ENCODE measurements at places on chromosomes 6 and 20.
A peak's percentile ranks its signal among the peaks of the same experiment; 100 is the strongest.

DNA sequence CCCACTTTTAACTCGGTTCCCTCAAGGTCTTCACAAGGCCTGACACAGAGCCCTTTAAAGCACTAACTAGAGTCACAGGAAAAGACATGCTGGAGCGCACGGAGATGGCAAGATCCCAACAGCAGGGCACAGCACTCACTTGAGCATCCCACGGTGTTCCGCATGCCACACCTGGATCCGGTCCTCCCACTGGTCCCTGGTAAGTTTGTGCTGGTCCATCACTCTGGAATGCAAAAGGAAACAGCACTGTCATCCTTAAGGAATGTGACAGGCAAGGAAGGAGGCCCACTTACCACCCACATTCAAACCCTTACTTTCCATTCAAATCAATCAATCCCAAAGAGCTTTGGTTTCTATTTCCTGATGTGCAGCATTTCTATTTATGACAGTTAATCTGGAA lies 34.7 kb downstream of the EZR start:
- DNase-seq, result no peak

DNA sequence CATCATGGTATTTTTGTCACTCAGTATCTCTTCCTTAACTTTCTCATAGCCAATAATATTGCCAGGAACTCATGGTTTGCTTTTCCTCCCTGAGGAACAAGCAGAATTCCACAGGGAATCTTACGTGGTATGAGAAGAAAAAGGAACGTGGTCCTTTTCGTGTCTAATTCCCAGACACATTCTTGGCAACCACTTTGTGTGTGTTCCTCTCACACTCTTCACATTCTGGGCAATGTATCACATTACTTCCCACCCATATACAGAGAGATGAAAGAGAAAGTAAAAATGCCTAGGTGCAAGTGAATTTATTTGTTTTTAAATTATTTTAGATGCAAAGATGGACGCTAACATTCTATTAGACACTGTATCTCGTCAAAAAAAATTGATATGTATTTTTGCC lies 102.7 kb downstream of the PTPRK start:
- no peak for DNase-seq

GRCh38 chr20:9227896-9228615 lies 159.2 kb downstream of the PLCB4 start:
- DNase-seq, result no peak

DNA sequence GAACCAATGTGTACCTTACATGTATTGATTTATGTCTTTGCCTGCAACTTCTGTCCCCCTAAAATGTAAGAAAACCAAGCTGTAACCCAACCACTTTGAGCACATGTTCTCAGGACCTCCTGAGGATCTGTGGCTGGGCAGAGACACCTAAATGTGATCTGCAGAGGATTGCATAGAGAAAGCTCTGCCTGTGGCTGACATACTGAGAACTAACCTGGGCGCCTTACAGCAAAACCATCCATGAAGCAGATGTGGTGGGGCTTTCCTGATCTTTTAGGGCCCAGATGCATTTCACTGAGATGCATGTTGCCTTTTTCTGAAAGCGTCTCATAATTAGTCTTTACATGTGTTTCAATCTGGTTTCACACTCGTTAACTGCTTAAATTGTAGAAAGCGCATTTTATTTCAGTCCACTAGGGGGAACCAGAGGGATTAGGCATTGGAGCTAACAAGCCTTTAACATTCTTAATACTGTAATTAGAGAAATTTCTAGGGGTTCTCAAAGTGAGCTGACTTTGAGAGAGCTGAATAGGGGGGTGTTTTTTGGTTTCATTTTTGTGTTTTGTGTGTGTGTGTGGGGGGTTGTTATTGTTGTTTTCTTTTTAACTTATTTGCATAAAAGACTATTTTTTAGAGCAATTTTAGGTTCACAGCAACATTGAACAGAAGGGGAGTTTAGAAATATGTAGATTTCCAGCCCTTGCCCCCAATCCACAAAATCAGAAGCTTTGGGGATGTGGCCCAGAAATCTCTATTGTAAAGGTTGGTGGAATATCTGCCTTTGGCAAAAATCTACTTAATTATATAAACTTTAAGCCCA lies 50.9 kb upstream of the FAM184A start:
- peak; percentile 58 for DNase-seq

GRCh38 chr6:62652692-62653328 lies 366.8 kb upstream of the KHDRBS2 start:
- no peak for DNase-seq

DNA sequence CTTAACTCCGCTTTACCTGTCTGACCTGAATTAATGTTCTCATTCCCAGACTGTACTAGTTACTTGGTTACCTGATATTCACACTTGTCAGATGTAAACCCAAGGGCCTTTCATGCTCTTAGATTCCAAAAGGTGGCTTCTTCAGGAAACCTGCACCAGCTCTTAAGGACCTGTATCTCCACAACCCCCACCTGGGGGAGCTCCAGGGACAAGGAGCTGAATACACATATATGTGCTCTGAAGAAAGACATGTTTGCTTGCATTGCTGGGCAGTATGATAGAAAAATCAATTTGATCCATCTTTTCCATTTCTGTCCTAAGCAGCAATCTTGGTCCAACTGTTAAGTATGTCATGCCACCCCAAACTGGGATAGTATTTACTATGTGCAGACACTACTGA lies 64.8 kb upstream of the POU3F2 start:
- DNase-seq, result no peak

DNA sequence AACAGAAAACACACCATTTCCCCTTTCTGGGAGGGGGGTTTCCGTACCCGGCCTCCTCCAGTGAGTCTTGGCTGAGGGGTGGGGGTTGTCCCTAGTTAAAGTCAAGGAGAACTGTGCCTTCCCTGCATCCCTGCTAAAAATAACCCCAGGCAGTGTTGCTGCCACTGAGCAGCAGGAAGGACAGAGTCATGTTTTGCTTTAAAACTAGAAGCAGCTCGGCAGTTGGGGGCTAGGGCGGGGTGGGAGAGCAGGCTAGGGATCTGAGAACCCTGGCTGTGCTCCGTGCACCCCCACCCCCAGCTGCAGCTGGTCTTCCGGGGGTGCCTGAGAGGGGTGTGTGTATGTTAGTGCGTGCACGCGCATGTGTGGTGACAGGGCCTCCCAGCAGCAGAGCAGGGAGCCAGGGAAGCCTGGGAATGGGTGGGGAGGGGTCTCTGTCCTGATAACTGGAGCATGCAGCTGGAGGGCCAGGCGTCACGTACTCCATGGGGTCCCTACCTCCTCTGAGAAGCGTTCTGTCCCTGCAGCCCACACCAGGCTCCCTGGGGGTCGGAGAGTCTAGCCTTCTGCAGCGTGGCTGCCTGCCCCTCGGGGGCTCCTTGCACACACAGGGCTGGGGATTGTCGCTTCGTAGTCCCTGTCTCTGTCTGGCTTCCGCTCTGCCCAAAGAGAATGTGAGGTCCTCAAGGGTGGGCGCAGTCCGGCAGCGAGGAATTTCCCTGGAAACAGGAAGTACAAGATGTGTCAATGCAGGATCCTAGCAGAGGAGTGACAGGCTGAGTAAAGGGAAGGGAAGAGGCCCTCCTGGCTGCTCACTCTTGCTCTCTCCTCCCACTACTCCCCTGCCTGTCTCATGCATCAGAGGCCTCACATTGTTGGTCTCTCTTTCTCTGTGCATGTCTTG lies 16.8 kb upstream of the ARMC12 start:
- peak; percentile 95 for DNase-seq

DNA sequence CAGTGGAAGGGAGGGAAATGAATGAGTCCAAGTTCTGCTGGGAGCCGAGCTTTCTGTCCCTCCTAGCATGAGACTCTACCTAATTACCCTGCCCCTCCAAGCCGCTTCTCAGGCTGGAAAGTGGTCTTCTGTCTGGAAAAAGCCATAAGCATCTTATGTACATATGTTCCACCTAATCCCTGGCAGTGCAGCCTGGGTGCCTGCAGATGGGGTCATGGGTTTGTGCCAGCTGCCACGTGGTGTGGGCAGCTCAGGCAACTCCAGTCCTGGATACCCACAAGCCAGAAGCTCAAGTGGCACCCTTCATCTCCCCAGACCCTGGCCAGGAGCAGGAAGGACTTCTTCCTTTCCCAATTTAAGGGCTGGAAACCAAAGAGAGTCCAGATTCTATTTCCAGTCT lies 253.1 kb downstream of the LY86 start:
- DNase-seq, result no peak

DNA sequence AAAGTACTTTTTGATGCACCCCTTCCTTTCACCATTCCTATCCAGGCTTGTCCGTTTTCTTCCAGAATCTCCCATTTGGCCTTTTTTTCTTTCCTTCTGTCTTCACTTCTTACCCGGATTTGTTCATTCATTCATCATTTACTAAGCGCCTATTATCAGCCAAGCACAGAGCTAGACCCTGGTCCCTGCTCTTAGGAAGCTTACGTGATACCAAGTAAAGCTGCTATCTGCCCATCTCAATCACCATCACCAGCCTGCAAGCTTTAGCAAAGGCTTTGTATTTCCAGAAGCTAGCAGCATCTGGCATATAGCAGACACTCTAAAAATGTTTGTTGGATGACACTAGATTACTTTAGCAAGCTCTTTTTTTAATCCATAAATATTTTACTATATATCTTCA lies 4.8 kb downstream of the NDRG3 start:
- no peak for DNase-seq

DNA sequence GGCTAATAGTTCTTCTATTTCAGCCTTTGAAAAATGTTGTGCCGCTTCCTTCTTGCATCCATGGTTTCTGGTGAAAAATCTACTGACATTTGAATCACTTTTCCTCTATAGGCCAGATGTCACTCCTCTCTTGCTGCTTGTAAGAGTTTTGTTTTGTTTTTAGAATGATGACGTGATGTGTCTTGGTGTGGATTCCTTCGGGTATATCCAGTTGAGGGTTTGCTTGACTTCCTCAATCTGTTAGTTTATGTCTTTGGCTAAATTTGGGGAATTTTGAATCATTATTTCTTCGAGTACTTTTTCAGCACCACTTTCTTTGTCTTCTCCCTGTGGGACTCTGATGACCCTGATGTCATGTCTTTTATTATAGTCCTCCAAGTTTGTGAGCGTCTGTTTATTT lies 175.5 kb downstream of the MYLK4 start:
- no peak for DNase-seq

DNA sequence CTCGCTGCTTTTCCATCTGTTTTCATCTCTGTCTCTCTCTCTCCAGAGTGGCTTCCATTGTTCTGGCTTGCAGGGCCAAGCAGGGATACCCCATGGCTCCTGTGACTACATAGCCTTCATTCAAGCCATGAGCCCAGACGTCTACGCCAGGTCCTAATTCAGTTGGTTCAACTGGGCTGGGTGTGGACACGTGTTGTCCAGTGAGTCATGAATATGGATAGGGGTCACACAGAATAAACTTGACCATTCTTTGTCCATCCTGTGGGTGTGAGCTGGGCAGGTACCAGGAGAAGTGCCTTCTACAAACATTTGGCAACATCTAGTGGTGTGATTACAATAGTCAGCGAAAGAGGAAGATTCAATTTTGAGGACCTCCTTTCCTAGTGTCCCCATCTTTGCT lies 96.9 kb upstream of the ARMC2 start:
- no peak for DNase-seq

DNA sequence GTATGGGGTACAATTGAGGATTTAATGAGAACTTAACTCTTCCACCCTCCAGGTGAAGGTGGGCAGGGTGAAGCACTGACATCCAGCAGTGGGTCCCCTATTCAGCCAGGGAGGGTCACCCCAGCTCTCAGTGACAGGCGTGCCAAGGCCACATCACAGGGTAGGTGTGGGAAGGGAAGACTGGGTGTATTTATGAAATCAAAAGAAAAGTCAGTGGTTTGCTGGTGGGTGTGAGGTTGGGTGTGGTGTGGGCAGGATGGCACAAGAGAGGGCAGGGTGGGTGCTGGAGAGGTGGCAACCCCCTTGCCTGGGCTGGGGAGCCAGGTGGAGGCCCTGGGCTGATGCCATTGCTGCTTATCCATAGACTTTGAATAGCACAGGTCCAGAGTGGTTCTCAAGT lies 16.6 kb downstream of the SYNDIG1 start:
- no peak for DNase-seq

DNA sequence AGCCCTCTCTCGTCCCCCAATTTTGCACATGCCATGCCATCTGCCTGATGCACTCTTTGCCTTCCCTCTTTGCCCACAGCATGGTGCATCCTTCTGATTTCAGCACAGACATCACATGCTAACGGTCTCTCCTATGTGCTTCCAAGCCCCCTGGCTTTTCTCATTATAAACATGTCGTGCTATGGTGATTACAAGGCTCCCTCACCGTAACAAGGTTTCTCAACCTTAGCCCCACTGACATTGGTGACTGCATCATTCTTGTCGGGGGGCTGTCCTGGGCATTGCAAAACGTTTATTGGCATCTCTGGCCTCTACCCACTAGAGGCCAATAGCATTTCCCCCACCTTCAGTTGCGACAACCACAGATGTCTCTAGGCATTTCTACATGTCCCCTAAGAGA lies 187.2 kb downstream of the TFAP2C start:
- DNase-seq, result no peak

DNA sequence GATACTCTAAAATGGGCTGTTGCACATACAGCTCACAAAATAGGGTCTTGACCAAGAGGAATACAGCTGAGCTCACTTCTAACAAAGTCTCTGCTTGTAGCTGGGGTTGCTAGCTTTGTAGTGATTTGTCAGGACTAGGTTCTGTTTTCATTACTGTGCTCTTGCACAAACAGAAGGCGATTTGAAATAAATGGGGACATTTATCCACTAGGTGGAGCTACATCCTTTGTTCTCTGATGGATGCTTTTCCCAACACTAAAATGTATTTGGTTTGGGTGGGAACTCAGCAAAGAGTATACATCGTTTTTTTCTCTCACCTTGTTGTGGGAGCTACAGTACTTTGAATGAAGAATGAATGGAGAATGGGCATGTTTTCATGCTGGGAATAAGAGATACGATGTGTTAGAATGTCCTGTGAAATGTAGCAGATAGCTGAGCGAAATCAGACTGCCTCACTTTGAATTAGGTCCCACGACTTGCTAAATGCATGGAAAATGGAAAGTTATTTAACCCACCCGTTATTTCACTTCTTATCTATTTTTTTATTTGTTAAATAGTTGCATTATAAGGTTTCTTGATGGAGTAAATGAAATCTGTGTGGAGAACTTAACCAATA lies 494.7 kb upstream of the MAP3K7 start:
- peak; percentile 10 for DNase-seq

GRCh38 chr6:122696853-122697252 lies 82.7 kb upstream of the FABP7 start:
- no peak for DNase-seq

GRCh38 chr6:21665392-21666200 lies 72.0 kb downstream of the SOX4 start:
- peak; percentile 3 for DNase-seq

DNA sequence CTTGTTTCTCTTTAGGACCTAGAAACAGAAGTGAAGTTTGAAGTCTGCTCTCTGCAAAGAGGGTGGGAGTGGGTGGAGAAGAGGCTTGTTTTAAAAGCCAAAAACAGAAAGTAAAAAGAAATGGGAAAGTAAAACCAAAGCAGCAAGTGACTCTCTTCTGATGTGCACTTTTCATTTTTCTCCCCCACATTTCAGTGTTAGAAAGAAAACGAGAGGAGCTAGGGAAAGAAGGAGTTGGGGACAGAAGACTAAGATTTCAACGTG lies 1.3 kb downstream of the C6orf141 start:
- DNase-seq, result no peak

DNA sequence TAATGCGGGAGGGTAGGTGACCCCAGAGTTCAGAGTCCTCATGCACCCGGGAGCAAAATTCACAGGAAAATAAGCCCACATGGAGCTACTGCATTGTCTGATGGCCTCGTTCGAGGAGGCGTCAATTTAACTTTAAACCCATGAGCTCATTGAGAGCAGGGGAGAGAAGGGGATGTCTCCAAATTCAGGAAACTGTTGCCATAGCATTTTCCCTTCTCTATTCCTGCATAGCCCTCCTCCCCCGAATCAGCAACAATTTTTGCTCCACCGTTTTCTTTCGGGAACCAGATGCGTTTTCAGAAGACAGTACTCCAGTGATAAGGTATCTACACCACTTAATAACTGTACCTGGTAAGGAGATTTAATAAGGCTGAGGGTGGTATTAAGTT lies 324 bp upstream of the LAMP5 start:
- DNase-seq, result no peak

Data from CD14-positive monocyte (primary cell).